ENCODE measurements at places on chromosomes 1 and 21. TPM values are rescaled to one million over a fixed set of nuclear protein-coding genes. Genes with fewer than 3 reads are reported as not detected.

Gene LCE1E
- total RNA-seq = not detected

Gene C1orf87
- total RNA-seq = not detected

Gene ATXN7L2
- 14.7 TPM for total RNA-seq

Gene CFHR4
- not detected for total RNA-seq

Gene CAMK1G
- total RNA-seq = 8.5 TPM

All from cardiac muscle cell (in vitro differentiated cells and primary cell).